ENCODE measurements at places on chromosomes 1 and 21.

DNA sequence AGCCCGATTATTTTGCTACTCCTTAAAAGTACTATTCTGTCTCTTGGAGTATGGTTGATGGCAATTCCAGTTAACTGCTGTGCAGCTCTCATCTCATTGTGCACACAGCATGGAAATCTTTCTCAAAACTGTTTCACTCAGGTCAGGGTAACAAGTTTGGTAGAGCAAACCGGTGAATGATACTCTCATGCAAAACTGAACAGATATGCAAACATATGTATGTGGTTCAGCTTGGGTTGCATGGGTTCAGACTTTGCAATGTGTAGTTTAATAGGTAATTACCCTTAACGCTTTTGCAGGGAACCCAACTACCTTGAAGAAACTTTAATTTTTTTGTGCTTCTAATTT is 2.2 kb downstream of the GADD45A start:
- DNase-seq = no peak

GRCh38 chr1:208162903-208163302 is 81.3 kb downstream of the PLXNA2 start:
- DNase-seq = no peak

- no peak for DNase-seq
Measured at GRCh38 chr1:206907304-206907991, 10.2 kb downstream of the IL24 start.

DNA sequence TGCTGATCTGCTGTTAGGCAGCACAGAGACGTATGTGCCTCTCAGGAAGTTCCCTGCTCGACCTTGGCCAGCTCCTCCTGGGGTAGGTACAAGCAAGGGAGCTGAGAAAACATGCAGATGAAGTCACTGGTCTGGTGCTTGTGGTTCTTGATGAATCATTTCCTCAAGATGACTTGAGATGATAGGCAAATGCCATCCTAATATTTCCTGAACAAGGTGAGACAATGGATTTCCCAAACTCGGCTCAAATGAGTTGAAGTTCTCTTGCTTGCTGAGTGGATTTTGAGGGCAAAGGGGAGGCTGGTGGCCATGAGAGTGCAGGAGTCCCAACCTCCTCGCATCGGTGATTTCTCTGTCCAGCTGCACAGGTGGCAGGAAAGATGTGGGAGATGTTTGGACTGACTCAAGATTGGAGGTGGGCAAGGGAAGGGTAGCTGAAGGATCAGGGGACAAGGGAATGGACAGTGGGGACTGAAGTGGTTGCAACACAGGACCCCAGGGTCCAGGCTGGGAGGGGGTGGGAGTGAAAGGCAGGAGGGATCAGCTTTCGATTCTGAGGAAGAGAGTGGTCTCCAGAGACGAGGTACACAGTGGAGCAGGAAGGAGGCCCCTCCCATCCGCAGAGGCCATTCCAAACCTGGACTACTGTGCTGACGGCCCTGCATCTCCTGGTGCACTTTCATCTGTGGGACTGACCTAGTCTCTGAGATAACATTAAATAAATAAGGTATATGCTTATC is 63.9 kb downstream of the CAPN2 start:
- peak; percentile 45 for DNase-seq

- DNase-seq = no peak
Measured at GRCh38 chr1:15948595-15949452, 27.1 kb downstream of the ZBTB17 start.

- DNase-seq = no peak
Measured at GRCh38 chr1:112257043-112257835, 138.8 kb upstream of the CTTNBP2NL start.

GRCh38 chr1:159821171-159821867 is 5.4 kb upstream of the SLAMF8 start:
- no peak for DNase-seq

- no peak for DNase-seq
Measured at GRCh38 chr21:46323227-46323709, 402 bp downstream of the C21orf58 start.

DNA sequence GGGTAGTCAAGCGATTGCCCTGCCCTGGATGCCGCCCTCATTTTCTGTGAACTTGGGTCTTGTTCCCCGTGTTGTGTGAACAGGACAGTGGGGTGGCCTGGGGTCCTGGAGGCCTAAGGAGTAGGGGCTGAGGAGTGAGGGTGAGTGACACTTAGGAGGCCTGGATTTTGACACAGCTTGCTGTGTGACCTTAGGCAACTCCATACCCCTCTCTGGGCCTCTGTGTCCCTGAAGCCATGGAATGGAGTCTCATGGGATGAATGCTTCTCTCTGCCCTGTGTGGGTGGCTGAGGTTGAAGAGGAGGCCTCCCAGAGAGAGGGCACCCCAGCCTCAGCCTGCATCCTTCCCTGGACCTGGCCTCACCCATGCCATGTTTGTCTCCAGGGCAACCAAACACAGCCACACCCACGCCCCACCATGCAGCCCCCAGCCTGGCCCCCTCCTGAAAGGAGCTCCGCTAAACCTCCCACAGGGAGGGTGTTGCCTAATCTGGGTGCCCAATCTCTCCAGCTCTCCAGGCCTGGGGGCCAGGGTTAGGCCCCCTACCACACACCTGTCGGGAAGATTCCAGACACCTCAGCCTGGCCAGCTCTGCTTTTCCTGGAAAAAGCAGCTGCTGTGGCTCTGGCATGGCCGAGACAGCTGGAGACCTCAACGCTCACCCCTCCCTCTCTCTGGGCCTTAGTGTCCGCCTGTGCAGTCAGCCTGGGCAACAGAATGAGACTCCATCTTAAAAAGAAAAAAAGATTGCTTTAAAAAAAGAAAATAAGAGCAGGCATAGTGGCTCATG is 9.9 kb downstream of the MYOM3 start:
- DNase-seq = no peak

DNA sequence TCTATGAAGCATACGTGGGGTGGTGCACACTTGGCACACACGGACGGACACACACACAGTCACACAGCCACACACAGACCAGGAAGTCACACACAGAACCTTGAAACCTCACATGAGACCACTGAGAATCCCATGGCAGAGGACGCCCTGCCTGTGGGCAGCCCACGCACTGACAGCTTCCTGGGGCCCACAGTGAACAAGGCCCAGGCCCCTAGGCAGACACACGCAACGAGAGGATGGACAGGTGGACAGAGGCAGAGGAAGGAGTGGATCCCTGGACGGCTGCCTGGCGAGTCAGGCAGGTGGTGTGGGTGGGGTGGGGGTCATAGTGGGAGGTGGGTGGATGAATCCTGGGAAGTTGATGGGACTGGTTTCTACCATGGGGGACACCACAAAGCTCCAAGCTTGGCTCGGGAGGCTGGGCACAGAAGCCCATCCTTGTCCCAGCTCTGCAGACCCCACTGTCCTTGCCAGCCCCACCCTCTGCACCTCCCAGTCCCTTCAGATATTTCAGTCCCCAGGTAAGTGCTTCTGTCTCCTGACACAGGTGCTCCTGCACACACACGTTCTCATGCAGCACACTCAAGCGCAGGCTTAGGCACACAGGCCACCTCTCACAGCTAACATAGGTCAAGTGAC is 49.1 kb downstream of the WNT9A start:
- peak; percentile 1 for DNase-seq

All from activated naive CD8-positive, alpha-beta T cell treated with anti-CD3 and anti-CD28 coated beads for 36 hours (primary cell).